Thoracic aorta (tissue), 2 donors: ENCODE measurements at places on chromosomes 12 and 14.

DNA sequence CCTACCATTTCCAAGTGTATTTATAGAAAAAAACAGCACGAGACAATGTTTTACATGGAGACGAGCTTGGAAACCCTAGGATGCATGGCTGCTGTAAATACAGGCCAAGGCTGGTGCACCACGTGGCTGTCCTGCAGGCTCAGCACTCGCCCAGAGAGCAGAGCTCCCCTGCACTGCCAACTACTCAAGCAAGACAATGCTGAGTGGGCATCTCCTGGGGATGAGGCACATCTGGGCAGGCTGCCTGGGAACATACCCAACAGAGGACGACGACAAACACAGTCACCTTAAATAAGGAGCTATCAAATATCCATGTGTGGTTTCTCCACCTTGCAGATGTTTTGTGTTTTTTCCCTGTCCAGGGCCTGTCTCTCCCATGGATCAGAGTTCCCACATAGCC, 128.3 kb upstream of the PRMT8 start:
- DNase-seq: no peak

- no peak for DNase-seq
These were observed 5.9 kb downstream of the LRRC9 start for GRCh38 chr14:59925797-59926196.

- no peak for DNase-seq
These were observed 786.2 kb upstream of the FBXO33 start for GRCh38 chr14:40218282-40218941.

GRCh38 chr14:56414236-56414635, 165.4 kb upstream of the TMEM260 start:
- no peak for DNase-seq

GRCh38 chr12:65878540-65878939, 54.3 kb downstream of the HMGA2 start:
- no peak for DNase-seq

- no peak for DNase-seq
These were observed 60.2 kb downstream of the STAB2 start for GRCh38 chr12:103647267-103647666.

- DNase-seq: no peak
These were observed 226.3 kb downstream of the SPTSSA start for GRCh38 chr14:34235643-34236300.

- DNase-seq: no peak
These were observed 253.1 kb downstream of the ANO6 start for GRCh38 chr12:45468751-45469615.

GRCh38 chr14:102878174-102878969, 44.1 kb upstream of the AMN start:
- no peak for DNase-seq

DNA sequence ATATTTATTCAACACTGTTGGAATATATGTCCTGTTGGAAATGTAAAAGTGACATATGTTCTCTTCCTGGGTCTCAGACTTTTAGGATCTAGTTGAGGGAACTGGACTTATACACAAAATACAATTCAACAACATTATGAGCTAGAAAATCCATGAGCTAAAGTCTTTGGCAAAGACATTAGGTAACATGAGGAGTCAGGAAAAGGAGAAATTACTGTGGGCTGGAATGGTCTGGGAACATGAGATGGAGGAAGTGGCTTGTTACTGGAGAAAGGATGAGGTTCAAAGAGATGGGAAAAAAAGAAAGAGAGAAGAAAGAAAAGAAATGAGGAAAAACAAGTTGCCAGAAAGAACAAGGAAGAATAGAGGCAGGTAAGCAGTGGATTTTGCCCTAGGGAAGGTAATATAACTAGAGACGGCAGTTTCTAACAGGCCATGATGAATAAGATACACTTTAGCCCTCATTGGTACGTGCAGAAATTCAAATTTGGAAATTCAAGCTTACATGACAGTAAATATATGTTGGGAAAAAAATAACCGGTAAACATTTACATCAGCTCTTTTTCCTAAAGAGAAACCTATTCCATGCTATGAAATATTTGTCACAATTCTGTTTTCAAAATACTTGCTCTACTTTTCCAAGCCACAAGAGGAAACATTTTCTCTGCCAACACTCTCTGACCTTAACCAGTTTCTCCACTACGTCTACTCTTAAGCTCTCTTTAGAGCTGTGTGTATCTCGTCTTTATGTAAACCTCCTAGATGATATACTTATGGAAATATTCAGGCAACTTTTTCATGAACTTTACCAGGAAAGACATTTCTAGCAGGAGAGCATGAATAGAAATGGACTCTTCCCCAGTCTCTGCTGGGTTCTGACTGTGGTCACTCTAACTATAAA, 268.8 kb upstream of the BTG1 start:
- no peak for DNase-seq

- DNase-seq: no peak
These were observed 8.0 kb downstream of the ASPG start for GRCh38 chr14:104093366-104094055.

DNA sequence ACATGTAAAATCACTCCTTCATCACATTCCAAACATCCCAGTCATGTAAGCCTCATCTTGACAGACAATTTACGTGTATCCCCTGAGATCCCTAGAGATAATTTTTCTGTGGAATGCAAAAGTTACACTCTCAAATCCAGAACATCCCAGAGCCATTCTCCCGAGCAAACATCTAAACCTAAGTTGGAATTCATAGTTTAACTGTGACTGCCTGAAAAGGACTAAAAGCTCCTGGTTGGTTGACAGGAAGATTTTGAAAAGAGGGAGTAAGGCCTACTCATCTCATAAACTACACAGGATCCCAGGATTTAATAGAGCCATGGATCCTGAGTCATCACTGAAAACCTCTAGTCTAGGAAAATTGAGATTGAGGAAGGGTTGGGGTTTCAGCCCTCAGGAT, 123.6 kb downstream of the SCN8A start:
- DNase-seq: no peak

DNA sequence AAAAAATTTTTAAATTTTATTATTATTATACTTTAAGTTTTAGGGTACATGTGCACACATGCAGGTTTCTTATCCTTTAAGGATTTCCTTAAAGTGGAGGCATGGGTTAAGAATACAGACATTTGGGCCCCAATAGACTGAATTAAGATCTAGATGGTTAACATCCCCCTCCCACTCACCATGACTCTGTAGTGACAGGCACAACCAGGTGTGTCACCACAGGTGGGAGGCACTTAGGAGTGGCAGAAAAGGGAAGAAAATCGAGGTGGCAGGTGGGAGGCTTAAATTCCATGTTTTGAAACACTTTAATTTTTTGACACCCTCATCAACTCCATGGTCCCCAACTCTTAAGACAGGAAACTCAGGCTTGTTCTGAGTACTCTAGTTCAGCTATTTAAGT, 37.6 kb upstream of the GRIP1 start:
- DNase-seq: no peak

- DNase-seq: no peak
These were observed 895.6 kb downstream of the SLC6A15 start for GRCh38 chr12:84016956-84017355.

- DNase-seq: no peak
These were observed at the start of gene NCOR2 for GRCh38 chr12:124566997-124567672. NCOR2 (minus strand) TSS chr12:124567612; CDS start chr12:124495251, 72,361 bp downstream.

- no peak for DNase-seq
These were observed 46.7 kb upstream of the BTG1 start for GRCh38 chr12:92192360-92192759.

GRCh38 chr12:96227365-96228106, 33.4 kb downstream of the ELK3 start:
- DNase-seq: no peak

GRCh38 chr12:128178565-128178964, 88.4 kb upstream of the TMEM132C start:
- no peak for DNase-seq

DNA sequence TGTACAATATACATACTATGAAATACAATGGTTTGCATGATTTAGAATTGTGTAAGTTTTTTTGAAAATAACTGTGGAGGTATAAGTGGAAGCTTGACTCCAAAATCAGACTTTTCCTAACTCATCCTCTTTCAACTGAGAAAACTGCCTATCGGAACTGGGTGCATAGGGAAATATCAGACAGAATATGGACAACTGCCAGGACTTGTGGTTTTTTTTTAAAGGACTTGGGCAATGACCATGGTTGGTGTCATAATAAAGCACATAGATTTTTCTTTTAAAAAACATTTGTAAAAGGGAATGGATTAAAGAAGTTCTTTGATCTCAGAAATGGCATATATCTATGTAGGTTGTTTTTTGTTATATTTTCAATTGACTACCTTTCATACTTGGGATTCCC, 53.3 kb upstream of the LRRK2 start:
- no peak for DNase-seq

DNA sequence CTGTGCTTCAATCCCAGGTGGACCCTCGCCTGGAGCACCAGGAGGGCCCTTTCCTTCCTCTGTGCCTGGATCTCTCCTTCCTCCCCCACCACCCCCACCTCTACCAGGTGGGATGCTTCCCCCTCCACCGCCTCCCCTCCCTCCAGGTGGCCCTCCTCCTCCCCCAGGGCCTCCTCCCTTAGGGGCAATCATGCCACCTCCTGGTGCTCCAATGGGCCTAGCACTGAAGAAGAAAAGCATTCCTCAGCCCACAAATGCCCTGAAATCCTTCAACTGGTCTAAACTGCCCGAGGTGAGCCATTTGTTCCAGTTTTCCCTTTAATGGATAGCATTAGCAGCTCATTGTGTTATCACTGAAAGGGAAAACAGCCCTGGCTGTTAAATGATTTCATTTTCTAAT, 134.0 kb downstream of the GPR135 start:
- DNase-seq: no peak

DNA sequence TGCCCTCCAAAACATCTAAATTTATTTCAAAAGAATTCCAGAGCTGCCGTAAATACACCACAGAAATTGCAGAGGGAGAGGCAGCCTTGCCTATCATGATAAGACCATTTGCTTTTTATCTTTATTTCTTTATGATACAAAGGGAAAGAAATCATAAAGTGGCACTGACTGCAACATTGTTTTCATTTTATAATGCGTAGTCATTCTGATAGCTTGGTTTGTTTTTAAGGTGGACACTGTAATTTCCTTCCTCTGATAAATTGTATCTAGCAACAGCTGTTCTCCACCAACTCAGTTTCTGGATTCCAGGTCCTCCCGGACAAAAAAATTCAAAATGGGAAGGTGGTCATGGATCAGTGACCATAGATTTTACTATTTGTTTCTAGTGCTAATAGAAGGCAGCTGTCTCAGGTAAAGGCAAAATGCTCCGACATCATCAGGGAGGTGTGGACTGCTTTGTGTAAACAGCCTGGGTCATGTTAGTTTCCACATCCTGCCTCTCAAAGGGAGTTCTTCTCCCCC, 623 bp upstream of the TSPAN8 start:
- no peak for DNase-seq

DNA sequence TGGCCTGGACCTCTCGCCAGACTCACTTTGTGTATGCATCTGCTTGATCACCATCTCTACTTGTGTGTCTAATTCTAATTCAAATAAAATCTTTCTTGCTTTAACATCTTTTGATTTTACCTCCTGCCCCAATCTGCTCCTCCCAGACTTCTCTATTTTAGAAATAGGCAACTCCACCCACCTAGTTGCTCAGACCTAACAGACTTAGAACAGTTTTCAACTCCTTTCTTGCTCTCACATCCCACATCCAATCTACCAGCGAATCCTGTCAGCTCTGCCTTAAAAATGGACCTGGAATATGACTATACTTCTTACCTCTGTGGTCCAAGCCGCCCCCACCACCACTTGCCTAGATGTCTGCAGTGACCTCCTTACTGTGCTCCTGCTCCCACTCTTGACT, 18.7 kb downstream of the NRXN3 start:
- DNase-seq: no peak

- DNase-seq: no peak
These were observed 87.5 kb upstream of the MON2 start for GRCh38 chr12:62379026-62379722.

- DNase-seq: no peak
These were observed 14.9 kb downstream of the DCAF5 start for GRCh38 chr14:69137843-69138535.

GRCh38 chr14:35571598-35571997, 37.6 kb downstream of the INSM2 start:
- no peak for DNase-seq

- no peak for DNase-seq
These were observed 69.2 kb downstream of the SLC41A2 start for GRCh38 chr12:104888892-104889291.

- peak; percentile 64 for DNase-seq
These were observed 9.8 kb upstream of the HSP90AA1 start for GRCh38 chr14:102096569-102097188.
